ENCODE measurements at places on chromosomes 6 and 20.

DNA sequence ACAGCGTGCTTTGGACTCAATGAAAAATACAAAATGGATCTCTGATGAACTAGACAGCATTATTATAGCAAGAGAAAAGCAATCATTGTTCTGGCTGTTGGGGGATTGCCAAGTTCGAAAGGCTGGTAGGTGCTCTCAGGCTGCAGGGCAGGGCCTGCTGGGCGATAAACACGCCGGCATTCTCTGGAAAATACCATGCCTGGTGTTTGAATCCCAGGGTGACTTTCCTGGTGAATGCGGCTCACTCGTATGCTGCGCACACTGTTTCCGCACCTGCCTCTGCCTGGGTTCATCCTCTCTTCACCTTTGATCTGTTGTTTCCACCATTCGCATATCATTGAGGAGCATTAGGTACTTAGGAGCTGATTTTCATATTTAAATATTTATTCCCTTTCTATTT, 37.4 kb downstream of the GCNT2 start:
- H3K27ac ChIP-seq = no peak overlapping the region
- H3K36me3 ChIP-seq = no peaks in the 10 kb centered on the region
- no peaks in the 10 kb centered on the region for H3K4me1 ChIP-seq
- no peak overlapping the region for H3K4me3 ChIP-seq

- H3K4me1 ChIP-seq = no peaks in the 10 kb centered on the region
- H3K4me3 ChIP-seq = no peak overlapping the region
- H3K27me3 ChIP-seq = no peaks in the 10 kb centered on the region
- no peak overlapping the region for H3K27ac ChIP-seq
- no peak for DNase-seq
Observed at GRCh38 chr20:20489054-20489453, 121.2 kb downstream of the INSM1 start.

DNA sequence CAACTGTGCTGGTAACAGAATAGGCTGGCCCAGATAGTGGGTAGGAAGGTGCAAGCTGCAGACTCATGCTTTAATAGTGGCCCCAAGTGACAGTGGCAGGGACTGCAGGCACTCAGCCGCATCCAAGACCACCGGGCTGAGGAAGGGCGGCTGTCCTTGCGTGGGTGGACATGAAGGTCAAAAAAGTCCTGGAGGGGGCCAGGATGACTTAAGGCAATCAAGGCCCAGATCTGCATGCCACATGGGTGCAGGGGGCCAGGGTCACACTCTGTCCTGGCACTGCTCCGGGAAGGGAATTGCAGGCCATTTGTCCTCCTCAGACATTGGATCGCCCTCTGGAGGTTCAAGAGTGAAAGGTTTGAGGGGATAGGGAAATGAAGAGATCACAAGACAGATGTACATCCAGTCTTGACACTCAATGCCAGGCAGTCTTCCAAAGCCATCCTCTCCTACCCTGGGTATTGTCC, 10.4 kb upstream of the VNN2 start:
- H3K27me3 ChIP-seq = no peaks in the 10 kb centered on the region
- no peak for DNase-seq
- no peaks in the 10 kb centered on the region for H3K36me3 ChIP-seq

- no peaks in the 10 kb centered on the region for H3K36me3 ChIP-seq
- no peaks in the 10 kb centered on the region for H3K27me3 ChIP-seq
- H3K4me1 ChIP-seq = no peaks in the 10 kb centered on the region
- H3K4me3 ChIP-seq = no peak overlapping the region
Observed at GRCh38 chr6:21396313-21396712, 197.2 kb upstream of the SOX4 start.

DNA sequence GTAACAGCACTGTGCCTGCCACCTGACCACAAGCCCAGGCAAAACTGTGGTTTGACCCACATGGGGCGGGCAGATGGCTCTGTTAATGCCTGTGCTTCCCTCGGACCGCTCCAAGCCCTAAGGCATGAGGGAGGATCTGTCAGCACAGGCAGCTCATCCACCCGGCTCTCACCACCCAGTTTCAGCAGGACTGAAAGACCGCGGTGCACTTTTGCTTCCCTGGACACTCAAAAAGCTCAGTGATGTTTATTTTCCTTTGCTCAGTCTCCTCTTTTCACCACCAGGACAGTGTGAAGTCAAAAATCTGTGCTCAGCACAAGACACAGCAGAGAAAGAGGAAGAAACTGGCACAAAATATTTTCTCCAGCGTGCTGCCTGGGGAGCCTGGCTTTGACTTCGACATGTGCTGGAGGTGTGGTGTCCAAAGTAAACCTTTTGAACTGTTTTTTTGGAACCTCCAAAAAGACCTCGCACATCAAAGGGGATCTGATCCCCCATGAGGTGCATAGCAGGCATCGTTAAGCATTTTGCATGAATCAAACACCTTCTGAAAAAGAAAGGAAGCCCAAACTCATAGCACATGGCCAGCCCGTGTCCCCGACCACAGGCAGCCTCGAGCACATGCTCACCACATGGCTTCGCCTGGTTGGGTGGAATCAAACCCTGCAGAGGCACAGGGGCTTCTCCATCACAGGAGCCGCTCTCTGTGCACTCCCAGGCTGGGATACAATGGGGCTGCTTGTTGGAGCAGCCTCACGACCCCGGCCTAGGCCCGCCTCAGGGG, 441.7 kb upstream of the JARID2 start:
- no peaks in the 10 kb centered on the region for H3K4me1 ChIP-seq
- no peak for DNase-seq
- no peaks in the 10 kb centered on the region for H3K36me3 ChIP-seq

DNA sequence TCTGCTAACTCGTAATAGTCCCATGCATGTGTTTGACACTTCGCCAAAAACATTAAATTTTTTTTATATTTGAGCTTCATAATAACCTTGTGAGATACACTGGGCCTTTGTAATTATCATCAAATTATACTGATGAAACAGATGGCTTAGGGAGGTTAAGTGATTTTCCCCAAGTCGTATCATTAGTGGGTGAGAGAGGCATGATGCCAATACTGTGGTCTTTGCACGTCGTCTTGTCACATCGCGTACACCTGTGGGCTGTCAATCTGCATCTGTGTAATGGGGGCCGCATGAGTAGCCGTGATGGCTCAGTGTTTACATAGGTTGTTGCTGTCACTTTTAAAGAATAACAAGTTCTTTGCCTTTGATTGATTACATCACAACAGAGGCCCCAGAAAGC, 1.7 kb downstream of the PRL start:
- no peaks in the 10 kb centered on the region for H3K36me3 ChIP-seq
- H3K27me3 ChIP-seq = no peaks in the 10 kb centered on the region
- no peak overlapping the region for H3K27ac ChIP-seq
- H3K4me3 ChIP-seq = no peak overlapping the region
- DNase-seq = no peak

DNA sequence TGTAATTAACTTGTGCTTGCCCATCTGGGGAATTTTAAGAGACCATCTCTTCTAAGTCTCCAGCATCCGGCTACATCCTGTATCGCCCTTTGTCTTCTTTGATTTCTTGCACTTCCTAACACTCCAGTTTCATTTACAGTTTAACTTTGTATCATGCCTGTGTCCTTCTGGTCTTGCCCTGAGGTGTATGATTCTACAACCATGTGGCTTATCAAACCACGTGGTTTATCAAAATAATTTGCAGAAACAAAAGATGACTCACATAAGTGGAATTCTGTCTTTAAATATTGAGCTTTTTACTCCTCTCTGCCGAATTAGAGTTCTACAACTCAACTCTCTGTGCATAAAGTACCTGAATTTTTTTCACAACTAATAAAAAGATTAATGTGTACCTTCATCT, 580.7 kb downstream of the KIF16B start:
- H3K4me3 ChIP-seq = no peak overlapping the region
- no peaks in the 10 kb centered on the region for H3K27me3 ChIP-seq
- H3K36me3 ChIP-seq = no peaks in the 10 kb centered on the region
- H3K4me1 ChIP-seq = no peaks in the 10 kb centered on the region
- H3K27ac ChIP-seq = no peak overlapping the region
- no peak for DNase-seq

DNA sequence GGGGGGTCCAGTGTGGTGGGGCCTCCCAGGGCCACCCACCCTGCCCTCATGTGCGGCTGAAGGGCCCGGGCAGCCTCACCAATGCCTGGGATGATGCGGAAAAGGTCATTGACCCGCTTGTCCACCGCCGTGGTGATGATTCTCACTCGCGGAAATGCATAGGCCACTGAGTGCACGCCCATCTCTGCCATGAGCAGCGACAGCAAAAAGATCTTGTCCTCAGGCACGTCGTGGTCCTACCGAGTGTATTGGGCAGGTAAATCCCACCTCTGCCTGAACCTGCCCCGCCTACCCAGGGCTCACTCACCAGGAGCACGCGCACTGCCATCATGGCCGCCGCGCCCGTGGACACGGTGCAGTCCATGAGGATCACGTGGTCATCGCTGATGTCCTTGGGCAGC, 16.1 kb downstream of the UCKL1 start:
- H3K4me1 ChIP-seq = peaks cover 24% of the 10 kb centered on the region
- H3K27me3 ChIP-seq = no peaks in the 10 kb centered on the region
- H3K4me3 ChIP-seq = no peak overlapping the region
- no peak overlapping the region for H3K27ac ChIP-seq
- no peak for DNase-seq

- H3K27ac ChIP-seq = no peak overlapping the region
- no peak overlapping the region for H3K4me3 ChIP-seq
- no peaks in the 10 kb centered on the region for H3K36me3 ChIP-seq
- no peaks in the 10 kb centered on the region for H3K4me1 ChIP-seq
- H3K27me3 ChIP-seq = no peaks in the 10 kb centered on the region
- DNase-seq = no peak
Observed at GRCh38 chr6:75230484-75231325, 12.9 kb downstream of the COX7A2 start.

- no peak overlapping the region for H3K4me3 ChIP-seq
- no peak overlapping the region for H3K27ac ChIP-seq
- no peaks in the 10 kb centered on the region for H3K27me3 ChIP-seq
- H3K4me1 ChIP-seq = no peaks in the 10 kb centered on the region
- no peaks in the 10 kb centered on the region for H3K36me3 ChIP-seq
Observed at GRCh38 chr6:3882866-3883265, 33.7 kb downstream of the FAM50B start.

GRCh38 chr6:98382246-98382645, 452.1 kb upstream of the POU3F2 start:
- no peaks in the 10 kb centered on the region for H3K36me3 ChIP-seq
- no peaks in the 10 kb centered on the region for H3K4me1 ChIP-seq
- H3K27ac ChIP-seq = no peak overlapping the region
- H3K27me3 ChIP-seq = no peaks in the 10 kb centered on the region

DNA sequence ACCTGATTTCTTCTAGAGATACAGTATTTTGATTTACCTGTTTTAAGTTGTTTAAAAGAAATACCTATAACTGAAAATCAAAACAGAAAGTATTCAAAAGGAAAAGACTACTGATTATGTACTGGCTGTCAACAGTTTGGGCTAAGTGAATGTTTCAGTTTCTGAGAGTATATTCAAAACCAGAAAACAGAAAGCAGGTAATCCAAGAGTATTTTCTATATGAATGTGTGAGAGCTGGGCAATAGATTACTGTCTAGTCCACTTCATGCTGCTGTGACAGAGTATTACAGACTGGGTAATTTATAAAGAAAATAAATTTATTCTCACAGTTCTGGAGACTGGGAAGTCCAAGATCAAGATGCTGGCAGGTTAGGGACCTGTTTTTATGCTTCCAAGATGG, 261.0 kb downstream of the ARHGAP18 start:
- H3K36me3 ChIP-seq = no peaks in the 10 kb centered on the region
- no peak overlapping the region for H3K27ac ChIP-seq
- no peak overlapping the region for H3K4me3 ChIP-seq
- DNase-seq = no peak
- no peaks in the 10 kb centered on the region for H3K27me3 ChIP-seq
- H3K4me1 ChIP-seq = peaks cover 13% of the 10 kb centered on the region

DNA sequence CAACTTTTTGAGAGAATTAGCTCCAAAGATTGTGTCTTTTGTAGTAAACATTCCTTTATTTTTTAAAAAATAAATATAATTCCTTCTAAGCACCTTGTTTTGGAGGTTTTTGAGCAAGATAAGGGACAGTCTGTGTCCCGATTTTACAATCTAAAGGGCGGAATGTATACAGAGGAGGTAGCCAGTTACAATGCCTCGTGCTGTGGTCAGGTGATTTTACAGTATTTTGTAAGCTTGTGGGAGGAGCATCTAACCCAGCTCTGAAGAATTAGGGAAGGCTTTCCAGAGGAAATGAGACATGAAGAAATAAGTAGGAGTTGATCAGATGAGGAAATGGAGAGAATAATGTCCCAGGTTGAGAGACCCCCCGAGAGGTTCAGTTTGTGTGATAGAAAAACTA, 1.3 kb downstream of the HINT3 start:
- peak overlapping the region; percentile 60 for H3K4me3 ChIP-seq
- H3K36me3 ChIP-seq = no peaks in the 10 kb centered on the region
- H3K27ac ChIP-seq = no peak overlapping the region
- DNase-seq = no peak
- peaks cover 45% of the 10 kb centered on the region for H3K4me1 ChIP-seq
- H3K27me3 ChIP-seq = no peaks in the 10 kb centered on the region

DNA sequence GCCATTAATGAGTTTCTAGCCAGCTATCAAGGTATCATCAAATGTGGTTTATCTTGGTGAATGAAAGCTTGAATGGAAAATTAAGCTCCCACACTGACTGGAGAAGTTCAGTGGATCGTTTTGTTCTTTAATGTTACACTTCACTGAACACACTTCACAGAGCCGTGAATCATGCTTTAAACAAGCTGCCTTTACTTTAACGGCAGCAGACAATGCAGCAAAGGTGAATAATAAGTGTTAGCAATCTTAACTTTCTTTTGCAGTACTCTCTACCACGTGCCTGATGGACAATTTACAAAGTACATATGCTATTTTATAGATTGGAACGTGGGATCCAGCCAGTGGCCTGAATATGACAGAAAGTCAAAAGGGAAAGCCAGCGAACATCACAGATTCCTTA, 424.5 kb downstream of the GRIK2 start:
- DNase-seq = no peak
- H3K4me3 ChIP-seq = no peak overlapping the region
- no peak overlapping the region for H3K27ac ChIP-seq
- no peaks in the 10 kb centered on the region for H3K4me1 ChIP-seq
- H3K36me3 ChIP-seq = no peaks in the 10 kb centered on the region
- no peaks in the 10 kb centered on the region for H3K27me3 ChIP-seq

DNA sequence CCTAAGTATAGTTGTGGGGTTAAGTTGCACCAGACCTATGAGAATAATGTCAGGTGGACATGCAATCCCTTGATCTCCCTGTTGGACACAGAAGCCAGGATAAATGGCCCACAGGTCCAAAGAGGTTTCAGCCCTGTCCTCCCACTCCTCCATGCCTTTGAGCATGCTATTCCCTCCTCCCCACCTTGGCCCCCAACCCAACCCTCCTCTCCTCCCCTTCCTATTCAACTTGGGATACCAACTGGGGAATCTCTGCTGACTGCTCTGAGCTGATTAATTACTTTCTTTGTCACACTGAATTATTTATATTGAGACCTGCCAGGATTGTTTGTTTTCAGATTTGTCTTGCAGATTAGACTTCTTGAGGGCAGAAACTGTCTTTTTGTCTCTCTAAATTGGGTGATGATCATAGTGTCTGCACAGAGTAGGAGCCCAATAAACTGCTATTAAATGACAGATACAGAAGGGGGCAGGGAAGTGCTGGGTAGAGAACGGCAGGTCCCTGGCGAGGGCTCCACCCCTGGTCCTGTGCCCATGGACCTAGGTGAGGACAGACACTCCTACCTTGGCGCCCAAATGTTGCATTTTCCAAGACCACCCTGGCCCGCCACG, 120.9 kb downstream of the UNC5CL start:
- H3K36me3 ChIP-seq = no peaks in the 10 kb centered on the region
- no peak for DNase-seq
- H3K27ac ChIP-seq = no peak overlapping the region
- H3K4me1 ChIP-seq = no peaks in the 10 kb centered on the region
- no peaks in the 10 kb centered on the region for H3K27me3 ChIP-seq
- H3K4me3 ChIP-seq = no peak overlapping the region
